ENCODE measurements at places on chromosomes 1 and 21. TPM values are rescaled to one million over a fixed set of nuclear protein-coding genes. Genes with fewer than 3 reads are reported as not detected.

DNA sequence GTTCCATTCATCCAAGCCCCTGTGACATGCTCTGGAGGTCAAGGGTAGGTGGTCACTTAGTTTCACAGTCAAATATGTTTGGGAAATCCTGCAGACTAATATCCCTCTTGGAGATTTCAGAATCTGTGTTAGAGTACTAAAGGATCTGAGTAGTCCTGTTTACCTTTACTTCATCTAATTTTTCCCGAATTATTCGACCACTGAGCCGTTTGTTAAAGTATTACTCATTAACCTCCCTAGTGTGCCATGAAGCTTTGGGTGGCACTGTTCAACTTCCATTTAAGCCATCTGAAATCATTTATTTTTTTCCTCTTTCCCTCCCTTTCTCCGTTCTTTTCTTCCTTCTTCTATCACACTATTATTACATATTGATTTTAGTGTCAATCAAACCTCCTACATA, 109.9 kb downstream of the NGF start:
- DNase-seq: no peak

DNA sequence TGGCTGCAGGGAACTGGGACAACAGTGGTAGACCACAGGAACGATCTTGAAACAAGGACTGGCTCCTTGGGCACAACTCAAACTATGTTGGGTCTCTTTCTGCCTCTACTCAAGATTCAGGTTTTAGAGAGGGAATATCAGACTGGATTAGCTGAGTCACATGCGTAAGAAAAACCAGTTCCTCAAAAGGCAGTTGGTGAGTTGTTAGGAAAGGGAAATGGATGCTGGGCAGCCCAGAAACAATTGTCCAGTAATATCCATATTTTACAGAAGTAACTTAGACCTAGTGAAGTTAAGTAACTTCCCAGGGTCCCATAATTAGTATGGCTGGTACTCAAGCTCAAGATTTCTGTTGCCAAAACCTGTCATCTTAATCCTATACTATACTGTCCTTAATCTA, 27.0 kb upstream of the TMEM39B start:
- DNase-seq: no peak

DNA sequence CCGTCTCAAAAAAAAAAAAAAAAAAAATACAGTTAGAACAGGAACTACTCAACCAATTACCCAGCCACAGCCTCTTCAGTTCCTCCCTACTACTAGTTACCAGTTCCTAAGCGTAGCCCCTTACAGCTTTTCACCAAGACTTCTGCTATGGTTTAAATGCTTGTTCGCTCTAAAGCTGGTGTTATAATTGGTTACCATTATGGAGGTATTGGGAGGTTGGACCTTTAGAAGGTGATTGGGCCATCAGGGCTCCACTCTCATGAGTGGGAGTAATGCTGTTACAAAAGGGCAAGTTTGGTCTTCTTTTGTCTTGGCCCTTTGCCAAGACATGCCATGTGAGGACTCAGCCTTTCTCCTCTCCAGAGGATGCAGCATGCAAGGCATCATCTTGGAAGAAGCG, 3.0 kb upstream of the SMPDL3B start:
- no peak for DNase-seq

Gene ZYG11A
- not detected for total RNA-seq

Gene RNASEL
- 10.0 TPM for total RNA-seq

All from Calu3 (cell line).